Substantia nigra (tissue), 51 donors: ENCODE measurements at places on chromosomes 1 and 21.

DNA sequence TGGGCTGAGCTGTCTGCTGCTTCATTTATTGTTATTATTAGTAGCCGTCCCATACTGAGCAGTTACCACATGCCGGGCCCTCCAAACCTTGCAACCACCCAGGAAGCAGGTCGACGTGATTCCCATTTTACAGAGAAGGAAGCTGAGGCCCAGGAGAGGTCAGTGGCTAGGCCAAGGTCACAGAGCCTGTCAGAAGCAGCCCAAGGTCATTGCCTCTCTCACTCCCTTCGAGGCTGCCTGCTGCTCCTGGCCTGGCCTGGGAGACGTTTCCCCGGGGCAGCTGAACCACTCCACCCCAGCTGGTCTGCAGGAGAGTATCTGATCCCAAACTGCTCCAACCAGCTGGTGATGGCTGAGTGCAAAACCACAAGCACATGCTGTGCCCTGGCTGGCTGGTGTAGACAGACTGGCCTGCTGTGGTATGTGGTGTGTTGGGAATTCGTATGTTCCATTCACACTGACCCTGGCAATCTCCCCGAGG is 6.5 kb downstream of the PADI4 start:
- DNase-seq: no peak

DNA sequence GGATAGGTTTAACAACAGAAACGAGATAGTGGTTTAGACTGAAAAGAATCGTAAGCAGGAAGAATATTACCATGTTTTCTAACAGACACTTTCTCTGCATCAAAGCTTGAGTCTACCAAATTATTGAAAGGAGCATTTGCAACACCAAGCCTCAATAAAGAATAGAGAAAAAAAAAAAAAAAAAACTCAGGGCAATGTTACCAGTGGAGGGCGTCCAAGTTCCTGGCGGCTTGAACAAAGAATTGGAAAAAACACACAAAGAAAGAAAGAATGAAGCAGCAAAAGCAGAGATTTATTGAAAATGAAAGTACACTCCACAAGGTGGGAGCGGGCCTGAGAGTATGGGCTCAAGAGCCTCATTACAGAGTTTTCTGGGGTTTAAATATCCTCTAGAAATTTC is 686.5 kb upstream of the ADGRL2 start:
- no peak for DNase-seq

- DNase-seq: no peak
These were observed 3.2 kb downstream of the PSRC1 start for GRCh38 chr1:109279615-109280278.

DNA sequence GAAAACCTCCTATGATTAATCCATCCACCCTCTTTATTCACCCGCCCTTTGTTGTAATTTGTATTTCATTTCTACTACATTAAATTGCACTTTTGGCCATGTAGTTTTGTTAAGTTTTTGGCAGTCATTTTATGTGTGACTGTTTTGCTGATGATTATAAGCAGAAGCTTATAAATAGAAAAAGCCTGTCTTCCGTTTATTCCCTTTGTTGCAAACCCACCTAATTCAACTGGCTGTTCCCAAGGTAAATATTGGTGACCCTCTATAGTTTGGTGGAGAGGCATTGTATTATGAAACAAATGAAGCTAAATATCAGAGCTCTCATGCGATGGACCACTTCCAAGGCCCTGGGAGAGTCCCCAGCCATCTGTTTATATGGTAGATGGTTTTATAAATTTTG is 36.7 kb upstream of the IGSF3 start:
- DNase-seq: no peak

- no peak for DNase-seq
These were observed 45.4 kb downstream of the ADSS2 start for GRCh38 chr1:244406337-244406736.

- DNase-seq: peak; percentile 7
These were observed 128.0 kb downstream of the TNNI3K start for GRCh38 chr1:74363220-74363619.

GRCh38 chr21:46608672-46609111 is 3.8 kb upstream of the S100B start:
- DNase-seq: no peak

- DNase-seq: no peak
These were observed 168.4 kb downstream of the FASLG start for GRCh38 chr1:172827301-172827700.

DNA sequence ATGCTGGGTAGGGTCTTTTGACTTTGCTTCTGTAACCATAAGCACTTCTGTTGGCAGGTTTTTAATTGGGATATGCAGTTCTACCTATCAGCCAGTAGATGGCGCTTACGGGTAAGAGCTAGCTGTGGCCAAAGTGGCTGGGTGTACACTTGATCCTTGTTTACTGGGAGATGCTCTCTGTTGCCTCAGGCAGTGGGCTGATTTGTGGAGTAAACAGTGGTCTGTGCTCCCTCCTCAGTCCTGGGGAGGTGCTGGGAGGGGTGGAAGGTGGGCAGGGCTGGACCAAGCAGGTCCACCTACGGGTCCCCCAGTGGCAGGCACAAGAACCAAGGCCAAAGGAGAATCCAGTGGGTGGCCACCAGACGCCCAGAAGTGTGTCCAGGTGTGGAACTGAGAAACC is 43.4 kb downstream of the RALGPS2 start:
- DNase-seq: no peak

DNA sequence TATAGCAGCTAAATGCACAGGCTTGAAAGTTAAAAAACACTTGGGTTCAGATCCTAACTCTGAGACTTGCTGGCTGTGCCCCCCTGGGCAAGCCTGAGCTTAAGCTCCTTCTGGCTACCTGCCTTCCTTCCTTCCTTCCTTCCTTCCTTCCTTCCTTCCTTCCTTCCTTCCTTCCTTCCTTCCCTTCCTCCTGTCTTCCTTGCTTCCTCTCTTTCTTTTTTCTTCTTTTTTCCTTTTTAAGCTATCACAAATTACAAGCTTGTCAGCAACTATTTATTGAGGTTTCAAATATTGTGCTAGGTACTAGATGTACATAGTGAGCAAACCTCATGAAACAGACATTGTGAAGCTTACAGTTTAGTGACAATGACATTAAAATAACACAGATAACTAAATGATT is 15.1 kb downstream of the SGIP1 start:
- DNase-seq: no peak

DNA sequence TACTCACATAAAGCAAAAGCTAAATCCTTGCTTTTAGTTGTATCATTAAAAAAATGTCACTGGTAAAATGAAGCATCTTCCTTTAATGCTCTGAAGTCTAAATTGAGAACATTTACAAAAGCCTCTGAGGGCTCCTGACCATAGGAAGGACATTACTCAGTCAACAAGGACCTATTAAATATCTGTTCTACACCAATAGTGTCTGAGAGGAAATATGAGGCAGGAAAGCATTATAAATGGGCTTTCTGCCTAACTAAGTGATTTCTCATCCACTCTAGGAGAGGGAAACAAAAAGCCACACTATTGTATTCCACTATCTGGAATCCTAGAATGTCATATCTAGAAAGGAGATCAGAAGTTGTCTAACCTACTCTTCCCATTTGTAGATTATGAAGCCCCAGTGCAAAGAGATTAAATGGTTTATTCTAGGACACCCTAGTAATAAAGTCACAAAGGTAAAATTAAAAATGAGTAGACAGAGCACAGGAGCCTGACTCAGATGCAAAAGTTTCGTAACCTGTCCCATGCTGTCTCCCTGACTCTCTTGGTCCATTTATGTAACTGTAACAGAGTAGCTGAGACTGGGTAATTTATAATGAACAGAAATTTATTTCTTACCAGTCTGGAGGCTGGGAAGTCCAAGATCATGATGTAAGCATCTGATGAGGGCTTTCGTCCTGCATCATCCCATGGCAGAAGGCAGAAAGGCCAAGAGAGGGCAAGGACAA is 17.6 kb downstream of the RGS1 start:
- DNase-seq: no peak

- DNase-seq: no peak
These were observed 26.3 kb downstream of the PER3 start for GRCh38 chr1:7810395-7810794.

DNA sequence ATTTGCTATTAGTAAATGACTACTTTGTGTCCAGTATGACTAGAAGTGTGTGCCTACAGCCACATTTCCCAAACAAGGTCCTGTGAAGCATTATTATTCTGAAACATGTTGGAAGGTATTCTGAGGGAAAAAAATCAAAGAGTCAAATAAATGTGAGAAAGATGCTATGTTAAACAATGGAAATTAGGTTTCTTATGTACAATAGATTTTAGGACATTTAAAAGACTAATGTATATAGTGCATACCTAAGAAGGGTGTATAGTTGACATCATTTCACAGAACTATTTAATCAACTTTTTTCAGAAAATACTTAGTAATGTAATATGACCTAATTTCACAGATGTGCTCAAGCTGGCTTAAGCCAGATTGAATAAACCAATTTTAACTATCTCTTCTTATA is 582.5 kb downstream of the USP25 start:
- no peak for DNase-seq

- no peak for DNase-seq
These were observed 56.7 kb downstream of the UCK2 start for GRCh38 chr1:165884009-165884689.

DNA sequence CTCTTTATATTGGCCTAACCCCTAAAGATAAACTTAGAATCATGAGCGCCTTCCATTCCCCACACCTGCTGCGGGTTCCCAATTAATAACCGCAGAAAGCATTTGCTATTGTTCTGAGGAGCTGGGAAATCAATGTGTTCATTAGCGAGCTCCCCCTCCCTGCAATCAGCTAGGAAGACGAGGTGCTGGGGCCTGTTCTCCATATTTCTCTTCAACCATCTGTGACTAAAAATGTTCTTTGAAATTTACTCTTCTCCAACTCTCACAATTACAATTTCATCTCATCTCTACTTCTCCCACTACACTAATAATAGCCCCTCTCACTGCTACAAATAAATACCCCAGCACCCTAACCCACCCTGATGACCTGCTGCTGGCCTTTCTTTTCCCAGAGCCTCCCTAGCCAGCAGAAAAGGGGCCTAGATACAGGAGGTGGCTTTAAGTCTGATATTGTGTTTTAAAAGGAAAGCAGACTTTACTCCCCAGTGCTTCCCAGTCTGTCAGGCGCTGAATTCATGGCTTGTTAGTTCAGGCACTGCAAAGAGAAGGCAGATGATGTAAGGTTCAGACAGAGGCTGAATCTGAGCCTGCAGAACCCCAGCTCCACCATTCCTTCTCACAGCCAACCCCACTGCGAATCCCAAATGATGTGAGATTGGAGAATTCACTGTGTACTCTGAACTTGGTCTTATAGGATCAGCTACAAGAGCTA is 477.5 kb upstream of the DAB1 start:
- DNase-seq: no peak

GRCh38 chr1:234585330-234586055 is 24.5 kb downstream of the IRF2BP2 start:
- DNase-seq: no peak

DNA sequence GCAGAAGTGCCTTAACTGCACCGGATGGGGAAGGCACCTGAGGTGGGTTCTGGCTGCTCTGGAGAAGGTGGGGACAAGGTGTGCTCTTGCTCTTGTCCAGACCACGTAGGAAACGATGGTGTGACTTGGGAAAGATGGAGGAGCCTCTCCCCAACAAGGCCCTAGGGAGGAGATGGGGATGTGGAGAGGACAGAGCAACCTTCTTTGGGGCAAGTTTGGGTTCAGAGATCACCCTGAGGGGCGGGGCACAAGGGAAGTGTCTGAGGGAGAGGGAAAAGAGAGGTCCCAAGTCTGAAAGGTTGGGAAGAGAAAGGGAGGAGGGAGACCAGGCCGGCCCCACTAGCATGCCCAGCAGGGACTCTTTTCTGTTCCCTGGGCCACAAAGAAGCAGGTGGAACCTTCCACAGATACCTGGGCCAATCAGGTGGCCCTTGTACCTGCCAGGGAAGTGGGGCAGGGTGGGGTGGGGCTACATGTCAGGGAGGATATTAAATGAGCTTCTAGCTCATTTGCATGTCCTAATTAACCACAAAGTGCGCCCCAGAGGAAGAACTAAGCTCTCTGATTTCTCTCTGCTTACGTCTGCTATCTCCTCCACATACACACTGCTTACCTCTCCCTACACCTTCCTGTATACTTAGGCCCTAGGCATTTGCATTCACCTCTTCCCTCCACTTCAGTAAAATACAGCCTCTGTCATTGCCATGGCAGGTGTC is 15.9 kb downstream of the INKA2 start:
- no peak for DNase-seq
